ENCODE measurements at places on chromosomes 16 and 17. TPM values are rescaled to one million over a fixed set of nuclear protein-coding genes. Genes with fewer than 3 reads are reported as not detected.

The VAT1L gene
- 3.6 TPM for total RNA-seq

The GPRC5C gene
- total RNA-seq, result not detected

The HNF1B gene
- total RNA-seq, result not detected

The CCDC43 gene
- total RNA-seq, result 49.7 TPM

The KIF2B gene
- not detected for total RNA-seq

The LGALS9C gene
- not detected for total RNA-seq

The ZNF385C gene
- not detected for total RNA-seq

The KLHL10 gene
- total RNA-seq, result not detected

Data from epithelial cell of umbilical artery (primary cell).